Activated T-cell treated with anti-CD3 and anti-CD28 coated beads for 48 hours (primary cell): ENCODE measurements at places on chromosomes 2 and 18.

- DNase-seq: no peak
Measured at GRCh38 chr2:88071365-88071764, 3.7 kb downstream of the SMYD1 start.

DNA sequence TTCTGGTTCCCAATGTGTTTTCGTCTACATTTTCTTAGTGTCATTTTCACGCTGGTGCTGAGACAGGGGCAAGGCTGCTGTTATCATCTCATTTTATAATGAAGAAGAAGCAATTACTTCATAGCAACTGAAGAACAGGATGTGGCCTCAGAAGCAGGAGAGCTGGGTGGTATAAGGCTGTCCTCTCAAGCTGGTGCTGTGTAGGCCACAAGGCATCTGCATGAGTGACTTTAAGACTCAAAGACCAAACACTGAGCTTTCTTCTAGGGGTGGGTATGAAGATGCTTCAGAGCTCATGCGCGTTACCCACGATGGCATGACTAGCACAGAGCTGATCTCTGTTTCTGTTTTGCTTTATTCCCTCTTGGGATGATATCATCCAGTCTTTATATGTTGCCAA lies 7.3 kb downstream of the IL36G start:
- DNase-seq: no peak

DNA sequence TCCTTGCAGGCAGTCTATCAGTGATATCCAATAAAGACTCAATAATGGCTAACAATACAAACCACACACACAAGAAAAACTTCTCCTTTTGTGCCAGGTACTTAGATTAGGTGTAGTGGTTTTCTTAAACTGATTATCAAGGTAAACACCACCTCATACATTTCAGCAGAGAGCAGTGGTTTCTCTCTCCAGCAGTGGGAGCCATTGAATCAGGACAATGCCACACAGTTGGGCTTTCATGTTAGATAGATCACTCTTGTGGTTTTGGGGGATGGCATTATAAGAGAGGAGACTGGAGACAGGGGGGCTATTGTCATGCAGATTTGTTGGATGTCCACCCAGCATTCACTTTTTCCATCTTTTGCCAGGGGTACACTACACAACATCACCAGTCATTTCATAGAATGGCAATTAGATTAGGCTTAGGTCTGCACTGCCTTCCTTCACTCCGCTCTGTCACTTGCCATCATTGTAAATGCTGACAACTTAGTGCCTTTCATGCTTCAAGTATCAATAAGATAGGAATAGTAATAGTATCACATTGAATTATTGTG lies 13.6 kb upstream of the IRS1 start:
- no peak for DNase-seq

DNA sequence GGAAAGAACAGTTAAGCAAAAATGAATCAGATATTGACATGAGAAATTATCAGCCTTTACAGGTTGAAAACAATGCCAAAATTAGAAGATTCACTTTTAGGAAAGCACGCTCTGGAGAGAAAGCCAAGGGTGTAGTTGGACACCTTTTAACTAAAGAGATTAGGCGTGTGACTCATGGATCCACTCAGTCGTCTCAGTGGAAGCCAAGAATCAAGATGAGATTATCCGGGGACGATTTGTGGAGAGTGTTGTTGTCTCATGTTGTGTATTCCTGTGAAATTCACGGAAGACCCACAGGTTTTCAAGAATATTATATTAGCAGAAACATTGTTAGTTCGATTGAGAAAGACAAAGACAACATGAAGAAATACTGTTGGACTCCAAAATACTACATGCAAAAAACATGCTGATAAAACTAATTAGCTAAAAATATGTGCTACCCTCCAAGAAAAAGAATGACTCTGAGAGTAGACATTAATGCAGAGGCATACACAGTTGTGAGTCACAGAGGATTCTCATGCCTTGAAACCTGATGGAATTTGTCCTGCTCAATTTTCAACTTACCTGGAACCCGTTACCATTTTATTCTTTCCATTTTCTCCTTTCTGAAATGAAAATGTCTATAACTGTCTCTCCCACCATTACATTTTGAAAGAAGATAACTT lies 192.1 kb upstream of the RND3 start:
- no peak for DNase-seq

- DNase-seq: no peak
Measured at GRCh38 chr2:85012855-85013254, 41.9 kb downstream of the KCMF1 start.

GRCh38 chr2:53660886-53661285 lies 106.7 kb upstream of the CHAC2 start:
- no peak for DNase-seq
